ENCODE measurements at places on chromosomes 12 and 14. TPM values are rescaled to one million over a fixed set of nuclear protein-coding genes. Genes with fewer than 3 reads are reported as not detected.

Gene ACOT6
- not detected for total RNA-seq

Gene TBC1D30
- total RNA-seq = 0.35 TPM

Gene HCFC2
- total RNA-seq = 29.0 TPM

Gene DLK1
- not detected for total RNA-seq

Gene CCDC175
- not detected for total RNA-seq

Gene SLC17A8
- not detected for total RNA-seq

Gene IL23A
- total RNA-seq = 0.51 TPM

Gene BCL11B
- total RNA-seq = 0.03 TPM

Gene SFSWAP
- 24.0 TPM for total RNA-seq

Gene ELK3
- total RNA-seq = 22.5 TPM

Gene KLRC3
- total RNA-seq = not detected

Gene GLT1D1
- not detected for total RNA-seq

Gene GPD1
- 54.1 TPM for total RNA-seq

Gene OR4K17
- total RNA-seq = not detected

Gene NEUROD4
- not detected for total RNA-seq

Gene KCNH3
- 11.9 TPM for total RNA-seq

Gene PSMB5
- 303 TPM for total RNA-seq

Gene HCAR2
- not detected for total RNA-seq

Gene FSCB
- total RNA-seq = not detected

Gene CACNA1C
- total RNA-seq = not detected

Gene GPR65
- total RNA-seq = 0.05 TPM

Gene ADAM21
- total RNA-seq = 0.67 TPM

Gene GPR132
- total RNA-seq = not detected

Gene SLC6A15
- 3.7 TPM for total RNA-seq

Gene TSPAN8
- total RNA-seq = not detected

Gene PRH2
- total RNA-seq = not detected

Gene CAPS2
- total RNA-seq = 10.1 TPM

Gene ALX1
- total RNA-seq = not detected

Gene CHD8
- total RNA-seq = 48.5 TPM

Gene PHETA1
- 74.0 TPM for total RNA-seq

Gene LBHD2
- total RNA-seq = 2.7 TPM

Gene NTS
- total RNA-seq = not detected

Gene NR4A1
- total RNA-seq = 5.5 TPM

Gene GALNT16
- 4.5 TPM for total RNA-seq

Gene PCNX4
- 128 TPM for total RNA-seq

Gene SYNE2
- total RNA-seq = 14.8 TPM

Gene TEAD4
- total RNA-seq = 451 TPM

Gene FITM1
- 144 TPM for total RNA-seq

Gene JPH4
- not detected for total RNA-seq

Gene GUCY2C
- total RNA-seq = not detected

Gene TMEM229B
- 1.4 TPM for total RNA-seq

Gene NUP37
- 31.3 TPM for total RNA-seq

Gene TEX52
- total RNA-seq = not detected

Gene DLGAP5
- total RNA-seq = 0.94 TPM

Measured in myocyte (in vitro differentiated cells).